ENCODE measurements at places on chromosomes 6 and 20.

DNA sequence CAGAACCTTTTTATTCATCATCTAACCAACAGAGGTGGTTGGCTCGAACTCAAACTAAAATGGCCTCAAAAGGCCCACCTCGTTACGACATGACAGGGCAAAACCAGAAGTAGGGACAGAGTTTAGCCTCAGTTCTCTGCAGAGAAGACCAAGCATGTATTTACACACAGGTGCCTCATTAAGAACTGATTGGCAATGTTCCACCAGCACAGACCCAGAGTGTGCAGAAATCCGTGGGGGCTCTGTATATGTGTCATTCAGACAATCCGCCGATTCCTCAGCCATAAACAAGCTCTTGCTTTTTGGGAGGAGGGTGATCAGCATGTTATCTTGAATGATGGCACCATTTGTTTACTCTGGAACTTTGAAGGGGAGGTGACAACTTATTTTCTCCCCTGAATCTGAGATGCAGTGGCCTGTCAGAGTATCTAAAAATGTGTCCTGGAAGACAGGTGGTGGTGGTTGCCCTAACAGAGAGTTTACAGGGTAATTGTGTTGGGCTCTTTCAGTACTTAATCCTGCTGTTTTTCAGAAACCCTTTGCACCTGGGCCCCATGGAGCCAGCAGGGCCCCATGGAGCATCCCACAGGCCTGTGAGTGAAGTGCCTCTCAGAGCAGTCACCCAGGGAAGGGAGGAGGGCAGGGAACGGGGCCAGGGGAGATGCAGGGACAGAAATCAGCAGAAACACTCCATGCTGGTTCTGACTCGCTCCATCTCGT, 29.1 kb upstream of the C20orf203 start:
- DNase-seq = no peak

DNA sequence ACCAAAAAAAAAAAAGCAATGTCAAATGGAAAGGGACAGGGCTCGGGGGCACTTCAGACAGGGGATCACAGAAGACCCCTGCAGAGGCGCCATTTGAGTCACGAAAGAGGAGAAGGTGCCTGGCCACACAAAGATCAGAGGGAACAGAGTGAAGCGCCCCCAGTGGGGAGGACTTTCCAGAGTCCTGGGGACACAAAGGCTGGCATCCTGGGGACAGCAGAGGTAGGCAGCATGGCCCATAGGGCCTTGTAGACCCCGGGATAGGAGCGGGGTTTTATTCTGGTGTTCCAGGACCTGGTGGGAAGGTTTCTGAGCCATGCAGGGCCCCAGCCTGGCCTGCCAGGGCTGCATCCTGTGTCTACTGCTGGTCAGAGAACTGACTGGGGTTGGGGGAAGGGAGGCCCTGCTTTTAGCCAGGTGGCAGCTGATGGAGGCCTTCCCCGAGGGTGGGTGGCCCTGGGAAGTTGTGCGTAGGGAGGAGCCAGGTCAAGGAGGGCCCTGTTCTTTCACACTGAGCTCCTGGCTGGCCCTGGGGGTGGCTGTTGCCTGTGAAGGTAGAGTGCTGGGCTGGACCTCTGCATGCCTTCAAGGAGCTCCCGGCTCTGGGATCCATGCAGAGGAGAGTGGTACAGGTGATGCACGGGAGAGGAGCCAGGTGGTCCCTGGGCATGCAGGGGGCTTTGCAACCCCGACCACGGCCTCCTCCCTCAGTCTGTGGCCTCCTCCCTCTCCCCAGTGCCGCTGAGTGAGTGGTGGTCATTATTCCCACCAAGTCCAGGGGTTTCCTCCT, 117.9 kb downstream of the CDH4 start:
- no peak for DNase-seq

DNA sequence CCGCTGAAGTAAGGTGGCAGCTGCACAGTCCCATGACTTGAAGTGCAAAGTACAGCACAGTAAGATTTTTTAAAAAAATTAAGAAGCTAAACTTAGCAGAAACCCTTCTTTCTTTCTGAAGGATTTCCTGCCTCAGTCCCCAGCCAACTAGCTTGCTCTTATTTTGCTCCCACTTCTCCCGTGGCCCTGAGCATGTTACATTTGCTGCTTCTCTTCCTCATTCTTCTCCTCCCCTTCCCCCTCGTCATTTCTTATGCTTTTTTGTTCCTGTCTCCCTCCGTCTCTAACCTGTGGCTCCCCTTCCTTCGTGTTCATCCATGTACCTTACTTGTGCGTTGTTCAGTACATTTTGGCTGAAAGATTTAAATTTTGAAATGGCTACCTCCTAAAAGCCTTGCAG, 123.0 kb downstream of the SASH1 start:
- DNase-seq = no peak

DNA sequence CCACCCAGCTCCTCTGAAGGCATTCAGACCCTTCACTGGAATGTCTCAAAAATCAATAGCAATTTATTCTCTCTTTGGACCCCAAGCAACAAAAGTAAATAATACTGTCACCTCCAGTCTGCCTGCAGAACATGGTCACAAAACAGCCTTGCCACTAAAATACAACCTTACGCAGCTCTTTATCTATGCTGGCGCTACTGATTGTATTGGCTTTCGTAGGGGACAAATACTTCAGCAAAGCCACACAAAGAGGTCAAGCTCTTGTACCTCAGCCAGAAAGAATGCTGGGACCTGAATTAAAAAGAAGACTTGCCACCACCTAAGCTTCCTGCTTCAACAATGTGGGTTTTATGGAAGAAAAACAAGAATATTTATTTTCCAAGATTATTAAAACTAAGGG, 57.2 kb downstream of the PRKN start:
- no peak for DNase-seq

DNA sequence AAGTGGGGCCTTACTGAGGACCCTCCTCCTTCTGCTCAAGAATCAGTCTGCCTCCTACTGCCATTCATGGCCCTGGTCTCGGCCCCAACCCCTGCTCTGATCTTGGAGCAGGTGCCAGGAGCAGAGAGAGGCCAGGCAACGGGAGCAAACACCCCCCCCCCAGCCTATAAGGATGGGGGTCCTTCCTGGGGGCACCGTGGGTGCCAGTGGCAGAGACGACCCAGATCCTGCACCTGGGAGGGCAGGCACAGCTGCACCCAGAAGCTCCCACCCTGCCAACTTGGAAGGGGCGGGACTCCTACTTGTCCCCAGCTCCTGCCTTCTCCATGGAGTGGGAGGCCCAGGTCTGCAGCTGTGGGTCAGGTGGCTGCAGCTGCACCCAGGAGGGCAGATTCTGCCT, 183.2 kb downstream of the EYA4 start:
- no peak for DNase-seq

GRCh38 chr6:44228836-44229235, 5.4 kb downstream of the SLC29A1 start:
- DNase-seq = no peak

GRCh38 chr20:43322851-43323250, 133.1 kb upstream of the PTPRT start:
- no peak for DNase-seq

DNA sequence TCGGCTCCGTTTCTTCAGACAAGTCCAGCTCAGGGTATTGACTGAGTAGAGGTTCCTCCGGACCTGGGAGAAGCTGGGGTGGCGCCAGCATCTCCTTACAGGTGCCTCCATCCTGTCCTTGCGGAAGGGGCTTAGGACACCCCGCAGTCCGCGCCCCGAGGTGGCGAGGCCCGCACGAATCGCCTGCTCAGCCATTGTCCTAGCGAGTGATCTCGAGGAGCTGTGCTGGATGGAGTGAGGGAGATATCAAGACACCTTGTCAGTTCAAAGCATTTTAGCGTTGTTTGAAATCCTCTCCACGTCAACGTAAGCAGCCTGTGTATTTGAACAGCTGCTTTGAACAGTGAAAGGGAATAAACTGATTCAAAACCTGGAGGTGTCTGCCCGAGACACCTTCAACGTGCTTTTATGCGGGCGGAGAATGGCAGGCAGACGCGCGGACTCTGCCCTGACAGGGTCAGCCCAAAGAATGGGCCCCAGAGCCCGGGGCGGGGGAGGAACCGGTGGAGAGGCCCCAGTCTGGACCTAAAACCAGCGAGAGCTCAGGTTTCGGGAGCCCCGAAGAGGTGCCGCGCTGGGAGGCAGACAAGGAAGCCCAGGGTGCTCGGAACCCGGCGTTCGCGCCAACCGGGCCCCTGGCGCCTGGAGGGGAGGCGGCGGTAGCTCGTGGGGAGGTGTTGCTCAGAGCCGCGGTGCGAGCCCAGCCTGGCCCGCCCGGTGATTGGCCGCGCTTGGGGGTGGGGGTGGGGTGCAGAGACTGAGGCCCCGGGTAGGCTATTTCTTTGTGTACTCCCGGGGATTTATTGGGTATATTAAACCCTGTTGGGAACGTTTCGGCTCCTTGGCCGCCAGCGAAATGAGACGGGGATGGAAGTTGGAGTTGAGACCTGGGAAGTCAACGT, 3.1 kb upstream of the POU3F2 start:
- DNase-seq = no peak

DNA sequence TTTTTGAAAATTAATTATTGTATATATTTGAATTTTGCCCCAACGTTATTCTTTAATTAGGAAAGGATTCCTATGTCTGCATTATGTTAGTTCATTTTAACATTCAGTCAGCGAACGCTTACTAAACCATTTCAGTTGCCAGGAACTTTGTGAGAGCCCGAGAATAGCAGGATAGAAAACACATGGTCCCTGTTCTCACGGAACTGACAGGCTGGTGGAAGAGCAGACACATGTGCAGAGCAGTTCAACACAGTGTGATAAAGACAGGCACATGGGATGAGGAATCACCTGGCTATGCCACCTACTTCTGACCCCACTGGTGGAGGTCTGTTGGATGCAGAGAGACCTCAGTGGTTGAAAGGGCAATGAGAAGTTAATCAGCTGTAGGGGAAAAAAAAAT, 367.2 kb downstream of the EPM2A start:
- DNase-seq = no peak

DNA sequence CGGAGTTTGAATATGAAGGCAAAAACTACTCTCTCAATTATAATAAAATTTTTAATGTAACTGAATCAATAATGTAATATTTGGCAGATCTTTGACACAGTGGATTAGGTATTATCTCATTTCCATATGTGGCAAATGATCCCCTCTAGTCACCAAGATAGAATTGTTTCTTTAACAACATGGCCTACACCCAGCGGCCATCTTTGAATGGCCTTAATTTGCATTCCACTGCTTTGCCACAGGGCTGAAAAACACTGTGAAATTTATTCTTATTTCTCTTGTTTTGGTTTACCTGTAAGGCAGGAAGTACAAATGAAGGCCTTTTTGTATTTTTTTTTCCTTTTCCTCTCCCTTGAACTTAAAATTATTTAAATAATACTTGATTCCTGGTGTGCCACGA, 162.6 kb upstream of the SCGN start:
- no peak for DNase-seq

DNA sequence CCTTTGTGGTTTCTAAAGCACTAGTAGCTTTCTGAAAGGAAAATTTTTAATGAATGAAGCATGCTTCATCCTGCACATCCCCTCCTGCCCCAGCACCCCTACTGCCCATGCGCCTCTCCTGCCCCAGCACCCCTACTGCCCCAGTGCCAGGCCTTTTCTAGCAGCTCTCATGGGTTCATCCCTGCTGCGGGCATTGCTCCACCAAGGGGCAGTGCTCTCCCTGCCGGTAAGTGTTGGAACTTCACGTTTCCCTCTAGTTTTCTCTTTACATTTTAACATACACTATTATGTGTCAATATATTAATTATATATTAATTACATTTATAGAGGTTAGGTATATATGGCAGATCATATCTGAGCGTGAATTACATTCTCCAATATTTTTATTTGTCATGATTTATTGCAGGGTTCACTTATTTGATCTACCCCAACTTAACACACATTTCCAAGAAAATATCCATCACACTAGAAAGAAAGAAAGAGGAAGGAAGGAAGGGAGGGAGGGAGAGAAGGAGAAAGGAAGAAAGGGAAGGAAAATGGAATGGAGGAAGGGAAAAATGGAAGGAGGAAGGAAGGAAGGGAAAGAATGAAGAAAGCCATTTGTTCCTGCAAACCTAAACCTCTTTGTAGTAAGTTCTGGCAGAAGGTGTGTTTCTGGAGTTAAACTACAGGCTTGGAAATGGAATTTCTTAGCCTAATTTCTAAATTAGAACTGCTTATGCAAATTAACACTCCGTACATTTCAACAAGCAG, 46.8 kb downstream of the CEP43 start:
- peak; percentile 21 for DNase-seq

DNA sequence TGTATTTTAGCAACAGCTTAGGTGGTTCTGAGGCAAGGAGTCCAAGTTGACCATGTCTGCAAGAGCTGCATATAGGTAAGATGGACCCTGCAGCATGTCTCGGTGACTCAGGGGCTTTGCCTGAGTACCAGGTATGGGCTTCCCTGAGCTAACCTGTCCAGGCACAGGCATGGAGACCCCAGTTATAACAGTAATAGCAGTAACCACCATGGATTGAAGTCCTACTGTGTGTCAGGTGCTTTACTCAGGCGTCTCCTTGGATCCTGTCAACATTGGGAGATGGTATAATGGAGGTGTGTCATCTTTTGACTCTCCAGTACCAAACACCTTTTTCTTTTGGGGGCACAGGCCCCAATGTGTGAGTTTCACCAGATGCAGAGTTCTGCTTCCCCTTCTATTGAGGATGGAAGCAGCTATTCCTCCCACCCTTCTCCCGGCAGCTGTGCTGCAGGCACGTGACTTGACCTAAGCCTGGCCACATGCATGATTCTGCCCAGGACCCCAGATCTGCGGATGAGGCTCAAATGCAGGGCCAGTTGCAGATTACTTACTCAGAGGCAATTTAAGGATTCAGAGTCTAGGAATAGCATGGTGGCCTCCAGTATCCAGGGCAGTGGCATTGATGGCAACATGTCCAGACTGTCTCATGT, 13.8 kb downstream of the TREM1 start:
- DNase-seq = no peak

DNA sequence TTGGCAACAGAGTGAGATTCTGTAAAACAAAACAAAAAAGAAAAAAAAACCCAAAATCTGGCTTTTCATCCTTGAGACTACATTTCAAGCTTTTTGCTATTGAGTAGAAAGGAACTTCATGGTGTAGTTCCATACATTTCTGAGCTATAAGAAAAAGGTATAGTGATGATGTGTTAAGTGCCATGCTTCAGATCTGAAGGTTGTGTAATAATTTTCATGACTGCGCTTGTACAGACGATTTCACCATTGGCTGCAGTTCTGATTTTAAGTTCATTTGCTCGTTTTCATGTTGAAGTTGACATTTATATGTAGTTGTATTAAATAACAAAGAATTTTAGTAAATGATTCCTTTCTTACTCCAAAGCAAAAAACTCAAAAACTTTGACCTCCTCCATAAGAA, 247.6 kb downstream of the ARID1B start:
- no peak for DNase-seq

DNA sequence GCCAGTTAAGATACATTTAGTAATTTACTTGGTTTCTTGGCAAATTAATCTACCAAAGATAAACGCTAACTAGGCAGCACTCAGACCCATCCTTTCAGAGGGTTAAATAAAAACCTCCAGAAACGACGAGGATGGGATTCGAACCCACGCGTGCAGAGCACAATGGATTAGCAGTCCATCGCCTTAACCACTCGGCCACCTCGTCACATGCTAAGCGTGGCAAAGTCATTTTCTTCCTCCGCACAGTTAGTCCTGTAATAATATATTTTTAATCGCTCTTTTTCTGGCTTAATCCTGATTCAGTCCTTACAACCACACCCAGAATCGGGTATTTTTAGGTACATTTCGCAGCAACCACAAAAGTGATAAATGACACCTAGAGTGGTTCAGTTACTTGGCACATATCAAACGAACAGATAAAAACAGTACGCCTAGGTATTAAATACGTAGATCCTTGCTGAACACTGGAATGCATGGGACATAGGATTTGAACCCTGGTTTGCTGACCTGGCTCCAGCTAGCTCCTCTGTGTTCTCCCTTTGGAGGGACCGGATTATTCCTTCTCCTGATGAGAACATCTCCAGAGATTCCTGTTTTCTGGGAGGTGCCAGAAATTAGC, 71.6 kb downstream of the GPX5 start:
- peak; percentile 46 for DNase-seq
